ENCODE measurements at places on chromosomes 3 and 15. TPM values are rescaled to one million over a fixed set of nuclear protein-coding genes. Genes with fewer than 3 reads are reported as not detected.

DNA sequence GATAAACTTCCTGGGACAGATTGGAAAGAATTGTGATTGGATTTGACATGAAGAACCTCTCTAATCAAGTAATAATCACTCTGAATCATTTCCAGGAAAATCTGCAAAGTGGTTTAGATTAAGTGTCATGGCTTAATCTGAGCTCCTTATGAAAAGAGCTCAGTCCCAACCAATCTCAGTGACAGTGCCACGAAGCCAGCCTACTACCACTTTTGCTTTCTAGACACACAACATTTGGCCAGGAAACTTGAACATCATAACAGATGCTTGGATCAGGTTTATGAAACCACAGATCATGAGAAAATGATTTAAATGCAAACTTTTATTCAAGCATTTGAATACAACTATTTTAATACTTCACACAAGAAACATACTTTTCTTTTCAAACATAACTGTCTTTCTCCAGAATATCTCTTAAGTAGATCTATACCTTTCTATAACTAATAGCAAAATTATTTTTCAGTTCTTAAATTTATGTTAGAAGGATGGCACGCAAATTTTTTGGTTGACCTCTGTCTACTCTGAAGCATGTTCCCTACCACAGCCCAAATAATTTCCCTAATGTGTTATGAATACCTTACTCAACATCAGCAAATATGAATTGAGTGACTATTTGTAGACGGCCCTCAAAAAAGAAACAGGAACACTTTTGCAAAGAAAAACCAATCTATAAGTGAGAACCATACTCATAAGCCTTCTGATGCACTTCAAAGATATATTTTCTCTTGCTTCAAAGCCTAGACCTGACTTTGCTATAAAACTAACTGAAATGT, 495.0 kb upstream of the ZNF385D start:
- DNase-seq, result no peak

DNA sequence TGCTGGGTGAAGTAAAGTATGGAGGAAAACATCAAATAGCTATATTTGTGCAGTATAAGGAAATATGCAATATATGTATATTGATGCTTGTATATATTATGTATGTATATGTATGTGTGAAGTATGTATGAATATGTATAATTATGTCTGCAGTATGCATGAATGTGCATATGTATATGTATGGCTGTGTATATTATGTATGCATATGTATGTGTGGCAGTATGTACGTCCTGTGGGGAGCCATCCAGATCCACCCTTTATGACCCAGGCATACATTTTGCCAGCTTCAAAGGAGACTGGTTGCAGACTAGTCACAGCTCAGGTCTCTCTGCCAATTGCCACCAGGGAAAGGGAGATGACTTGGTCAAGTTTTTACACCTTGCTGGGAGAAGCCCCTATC, 24.1 kb downstream of the CCDC54 start:
- no peak for DNase-seq

DNA sequence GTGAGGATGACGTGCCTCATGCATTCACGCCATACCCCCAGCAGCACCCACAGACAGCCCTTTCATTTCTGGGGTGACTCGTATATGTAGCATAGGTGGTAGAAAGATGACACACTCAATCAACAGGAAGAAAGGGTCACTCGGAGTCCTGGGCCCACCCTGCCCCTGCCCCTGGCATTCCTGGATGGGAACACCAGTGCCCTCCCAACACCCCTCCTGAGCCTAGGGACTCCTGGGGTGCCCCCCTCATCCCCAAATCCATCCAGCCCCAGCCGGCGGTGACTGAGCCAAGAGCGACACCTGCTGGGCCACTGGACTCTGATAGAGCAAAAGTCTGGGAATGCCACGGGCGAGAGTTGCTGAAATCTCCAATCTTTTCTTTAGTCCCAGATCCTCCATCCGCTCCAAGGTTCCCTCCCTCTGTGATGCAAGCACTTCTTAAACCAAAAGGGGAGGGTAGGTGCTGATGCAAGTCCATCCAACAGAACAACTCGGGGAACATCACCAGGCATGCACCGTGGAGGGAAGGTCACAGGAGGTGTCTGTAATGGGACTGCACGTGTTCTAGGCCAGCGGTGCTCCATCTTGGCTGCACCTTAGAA, 31.1 kb downstream of the ACAN start:
- peak; percentile 72 for DNase-seq

DNA sequence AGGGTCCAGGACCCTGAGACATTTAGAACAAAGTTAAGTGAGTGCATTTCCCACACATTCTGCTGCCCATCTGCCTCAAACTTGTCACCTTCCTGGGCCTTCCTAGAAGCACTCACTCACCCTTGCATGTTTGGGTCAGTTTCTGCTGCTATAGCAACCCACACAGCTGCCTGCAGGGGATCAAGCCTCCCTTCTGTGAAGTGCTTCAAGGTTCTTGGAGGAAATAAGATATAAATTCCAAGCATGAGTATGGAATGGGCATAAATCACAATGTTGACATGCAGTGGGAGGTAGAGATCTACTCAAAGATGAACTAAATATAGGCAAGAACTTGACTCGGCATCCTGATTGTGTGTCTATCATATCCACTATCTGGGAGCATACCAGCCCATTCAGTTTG, 140.4 kb downstream of the SLC9A9 start:
- no peak for DNase-seq

DNA sequence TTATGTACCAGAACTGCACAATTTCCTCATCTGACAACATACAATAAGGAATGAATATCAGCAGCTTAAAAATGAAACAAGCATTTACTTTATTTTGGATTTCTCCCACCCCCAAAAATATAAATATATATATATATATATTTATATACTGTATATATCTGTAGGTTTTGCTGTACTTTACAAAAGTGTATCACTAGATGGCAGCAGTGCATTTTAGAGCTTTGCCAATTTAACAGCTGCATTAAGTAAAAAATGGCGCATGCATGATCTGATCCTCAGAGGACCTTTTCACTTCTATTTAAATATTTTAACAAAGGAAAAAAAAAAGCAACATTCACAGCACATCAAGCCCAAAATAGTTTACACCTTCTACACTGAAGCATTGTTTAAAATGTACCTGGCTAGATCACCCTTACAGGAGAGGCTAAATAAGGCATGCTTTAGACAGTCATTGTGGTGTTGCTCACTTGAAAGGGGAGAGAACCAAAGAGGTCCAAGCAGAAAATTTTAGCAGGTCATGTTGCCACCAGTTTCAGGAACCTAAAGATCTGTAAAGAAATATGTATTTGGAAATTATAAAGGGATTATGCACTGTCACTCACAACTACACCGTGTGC, 72.6 kb downstream of the NPTN start:
- no peak for DNase-seq

GRCh38 chr3:179613807-179614206, 9.2 kb downstream of the NDUFB5 start:
- no peak for DNase-seq

DNA sequence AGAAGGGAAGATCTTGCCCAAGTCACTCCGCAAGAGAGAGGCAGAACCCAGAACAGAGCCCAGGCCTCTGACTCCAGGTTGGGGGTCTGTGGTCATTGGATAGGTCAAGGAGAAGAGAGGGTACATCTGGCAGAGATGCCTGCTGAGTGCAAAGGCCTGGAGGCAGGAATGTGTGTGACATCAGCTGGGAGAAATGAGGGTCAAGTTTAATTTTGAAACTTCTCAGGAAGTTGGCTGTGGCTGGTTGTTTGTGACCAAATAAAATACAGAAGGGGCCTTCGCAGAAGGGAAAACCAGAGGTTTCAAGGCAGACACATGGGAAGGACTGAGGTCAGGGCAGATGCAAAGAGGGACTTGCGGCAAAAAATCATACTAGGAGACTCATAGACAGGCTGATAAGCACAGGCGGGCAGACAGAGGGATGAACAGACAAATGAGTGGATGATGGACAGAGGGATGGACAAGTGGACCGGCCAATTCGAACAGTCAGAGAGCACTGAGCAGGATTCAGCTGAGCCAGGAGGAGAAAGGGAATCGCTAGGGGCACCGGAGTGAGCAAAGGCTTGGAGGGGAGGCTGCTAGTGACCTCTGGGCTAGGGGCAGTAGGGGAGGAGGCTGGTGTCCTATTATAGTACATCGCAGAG, 28.8 kb upstream of the CACNA2D2 start:
- DNase-seq, result no peak

DNA sequence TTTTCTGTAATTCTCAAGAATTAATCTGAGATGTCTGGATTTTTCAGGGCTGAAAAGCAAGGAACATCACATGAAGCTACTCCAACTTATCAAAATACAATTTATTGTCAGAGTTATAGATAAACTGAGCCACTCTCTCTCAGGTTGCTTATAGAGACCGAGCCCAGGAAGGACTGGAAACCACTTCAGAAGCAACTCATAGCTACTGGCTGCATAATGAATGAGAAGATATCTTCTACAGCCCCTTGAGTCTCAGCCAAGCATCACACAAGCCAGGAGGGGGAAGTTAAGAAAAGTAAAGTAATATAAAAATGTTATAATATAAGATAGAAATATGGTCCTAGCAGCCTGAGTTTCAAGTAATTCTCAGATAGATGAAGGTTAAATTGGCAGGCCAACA, 186.0 kb downstream of the TNIK start:
- no peak for DNase-seq

DNA sequence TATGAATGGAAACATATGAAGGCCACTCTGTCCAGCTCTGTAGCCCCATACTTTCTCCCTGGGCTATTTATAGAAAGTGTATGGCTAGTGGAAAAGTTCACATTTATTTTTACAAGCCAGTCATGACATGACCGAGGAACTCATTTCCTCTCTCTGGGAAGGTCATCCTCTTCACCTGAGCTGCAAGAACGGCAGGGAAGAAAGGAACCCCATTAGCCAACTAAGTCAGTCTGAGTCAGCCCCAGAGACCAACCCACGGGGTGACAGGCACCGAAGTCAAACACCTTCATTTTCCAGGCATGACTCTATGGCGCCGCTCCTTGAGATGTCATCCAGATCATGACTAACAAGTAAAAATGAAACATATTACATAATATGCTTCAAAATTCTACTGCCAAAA, 4.8 kb downstream of the PAQR9 start:
- no peak for DNase-seq

DNA sequence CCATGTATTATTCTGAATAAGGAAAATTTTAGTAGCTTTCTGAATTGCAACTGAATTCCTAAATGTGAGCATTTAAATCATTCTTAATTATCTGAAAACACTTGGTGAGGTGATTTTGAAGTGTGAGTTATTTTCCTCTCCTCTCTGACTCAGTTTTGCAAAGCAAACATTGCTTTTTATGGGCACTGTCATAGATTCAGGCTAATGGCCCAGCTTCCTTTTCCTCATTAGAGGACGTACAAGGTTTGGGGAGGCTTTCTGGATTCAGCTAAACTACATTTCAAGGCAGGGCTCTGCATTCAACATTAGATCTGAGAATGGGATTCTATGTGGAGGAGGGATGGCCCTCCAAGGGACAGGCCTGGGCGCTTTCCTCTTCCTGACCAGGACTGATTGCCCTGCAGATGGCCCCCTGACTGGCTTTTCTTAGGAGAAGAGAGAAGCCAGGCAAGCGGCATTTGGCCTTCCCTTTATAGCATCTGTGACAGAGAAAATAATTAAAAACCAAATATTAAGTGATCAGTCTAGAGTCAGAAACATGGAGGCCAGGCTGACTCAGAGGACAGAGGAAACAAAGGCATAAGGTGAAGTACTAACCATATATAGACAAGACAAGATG, 53.0 kb upstream of the STXBP5L start:
- DNase-seq, result no peak

GRCh38 chr3:149886957-149887356, 73.9 kb downstream of the RNF13 start:
- no peak for DNase-seq

DNA sequence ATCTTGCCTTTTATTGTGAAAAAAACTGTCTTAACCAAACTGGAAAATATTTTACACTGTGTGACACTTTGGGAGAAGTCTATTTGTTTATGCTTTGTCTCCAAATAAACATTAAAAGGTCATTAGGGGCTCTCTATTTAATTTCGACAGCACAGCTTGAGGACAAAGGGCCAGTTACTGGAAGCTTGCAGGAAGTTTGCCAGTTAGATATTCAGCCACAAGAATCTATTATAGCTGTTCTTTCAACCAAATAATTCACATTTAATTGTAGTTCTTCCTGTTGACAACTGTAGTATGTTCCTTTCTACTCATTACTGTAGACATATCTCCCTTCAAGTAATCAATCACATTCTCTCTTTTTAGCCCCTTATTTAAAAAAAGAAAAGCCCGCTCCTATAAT, 6.1 kb downstream of the CP start:
- no peak for DNase-seq

DNA sequence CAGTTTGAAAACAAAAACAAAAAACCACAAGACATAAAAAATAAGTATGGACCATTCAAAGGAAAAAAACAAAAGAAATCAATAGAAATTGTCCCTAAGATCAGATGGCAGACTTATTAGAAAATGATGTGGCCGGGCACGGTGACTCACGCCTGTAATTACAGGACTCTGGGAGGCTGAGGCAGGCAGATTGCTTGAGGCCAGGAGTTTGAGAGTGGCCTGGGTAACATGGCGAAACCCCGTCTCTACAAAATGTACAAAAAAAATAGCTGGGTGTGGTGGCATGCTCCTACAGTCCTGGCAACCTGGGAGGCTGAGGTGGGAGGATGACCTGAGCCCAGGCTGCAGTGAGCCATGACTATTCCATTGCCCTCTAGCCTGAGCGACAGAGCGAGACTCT, 16.6 kb downstream of the SPCS1 start:
- DNase-seq, result no peak

GRCh38 chr3:141646760-141647561, 91.1 kb upstream of the RNF7 start:
- DNase-seq, result peak; percentile 80

Gene TMEM158
- 7.8 TPM for total RNA-seq

Gene OXNAD1
- total RNA-seq, result 27.3 TPM

Gene CMTM8
- 6.8 TPM for total RNA-seq

Gene CAPN3
- 33.6 TPM for total RNA-seq

Gene RLBP1
- 0.93 TPM for total RNA-seq

Gene FETUB
- not detected for total RNA-seq

Measured in testis (tissue), 5 donors.